ENCODE measurements at places on chromosomes 2 and 18.

DNA sequence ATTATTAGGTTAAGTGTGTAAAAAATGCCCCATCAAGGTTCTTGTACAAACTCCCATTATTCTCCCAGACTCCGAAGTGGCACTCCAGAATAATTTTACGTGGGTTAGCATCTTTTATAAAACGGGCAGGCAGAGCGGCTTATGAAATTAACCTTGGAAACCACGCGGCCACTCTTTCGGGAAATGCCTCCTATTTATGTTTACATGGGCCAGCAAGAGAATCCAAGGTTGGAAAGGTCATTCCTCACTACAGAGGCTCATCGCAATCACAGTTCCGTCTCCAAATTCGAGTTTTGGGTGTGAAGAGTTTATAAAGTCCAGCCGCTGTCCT, 1.2 kb upstream of the IMPA2 start:
- DNase-seq: no peak

DNA sequence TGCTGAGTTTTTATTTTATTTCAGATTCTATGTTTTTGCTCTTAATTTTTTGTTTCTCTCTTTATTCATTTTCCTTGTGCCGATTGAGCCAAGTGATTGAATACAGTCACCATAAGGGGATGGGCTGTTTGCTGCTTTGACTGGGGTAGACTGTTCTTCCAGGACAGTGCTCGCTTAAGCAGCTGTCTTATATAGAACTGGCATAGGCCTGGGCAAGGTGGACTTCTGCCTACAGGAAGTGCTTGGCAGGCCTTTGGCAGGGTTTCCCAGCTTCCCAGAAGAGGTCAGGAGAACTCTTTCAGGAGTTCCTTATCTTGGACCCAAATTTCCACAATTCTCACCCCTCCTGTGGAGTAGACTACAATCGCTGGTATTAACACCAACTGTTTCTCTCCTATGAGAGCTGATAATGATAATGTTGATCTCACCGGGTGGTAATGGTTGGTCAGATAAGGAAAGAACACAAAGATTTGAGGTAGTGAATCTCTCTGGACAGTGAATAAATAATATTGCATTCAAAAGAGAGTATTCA, 207.5 kb upstream of the ST6GAL2 start:
- DNase-seq: no peak

GRCh38 chr2:20818820-20819219, 4.1 kb downstream of the LDAH start:
- DNase-seq: no peak

- no peak for DNase-seq
Measured at GRCh38 chr2:126503476-126503875, 152.5 kb upstream of the GYPC start.

Data from AG10803 (cell line).